ENCODE measurements at places on chromosomes 16 and 17.

- DNase-seq, result no peak
Observed at GRCh38 chr17:1918346-1919162, 88.7 kb downstream of the RPA1 start.

DNA sequence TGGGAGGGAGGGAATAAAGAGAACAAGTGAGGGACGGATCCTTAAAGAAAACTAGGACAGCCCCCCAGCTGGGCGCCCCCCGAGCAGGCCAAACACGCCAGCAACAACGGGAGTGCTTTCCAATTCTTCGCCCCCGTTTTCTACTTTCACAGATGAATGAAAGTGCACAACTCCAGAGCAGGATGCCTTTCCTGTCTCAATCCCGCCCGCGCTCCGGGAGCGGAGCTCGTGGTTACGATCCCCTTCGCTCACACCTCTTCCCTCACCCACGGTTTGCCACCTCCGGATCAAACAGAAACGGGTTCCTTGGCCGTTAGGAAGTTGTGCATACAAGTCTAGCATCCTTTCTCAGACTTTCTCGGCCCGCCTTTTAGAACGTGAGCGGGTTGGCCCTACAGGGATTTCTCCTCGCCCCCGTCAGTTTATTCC, 680 bp downstream of the SKA2 start:
- DNase-seq, result peak; percentile 86

GRCh38 chr17:65559804-65560627, 1.4 kb downstream of the AXIN2 start:
- peak; percentile 82 for DNase-seq

DNA sequence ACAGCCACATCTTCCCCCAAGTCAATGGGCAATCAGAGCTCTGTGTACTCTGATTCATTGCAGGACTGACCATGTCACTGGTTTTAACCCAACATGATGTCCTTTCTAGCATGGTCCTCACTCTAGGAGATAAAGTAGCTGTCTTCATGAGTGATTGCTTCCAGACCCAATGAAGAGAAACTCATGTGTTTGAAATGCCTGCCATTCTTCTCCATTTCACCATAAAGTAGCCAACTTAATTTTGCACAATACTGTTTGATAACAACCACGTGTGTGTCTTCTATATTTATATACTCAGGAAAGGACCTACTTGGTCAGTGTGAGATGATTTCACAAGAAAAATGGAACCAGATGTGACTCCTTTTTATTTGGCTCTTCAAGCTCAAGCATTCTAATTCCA, 172.5 kb downstream of the AXIN2 start:
- no peak for DNase-seq

DNA sequence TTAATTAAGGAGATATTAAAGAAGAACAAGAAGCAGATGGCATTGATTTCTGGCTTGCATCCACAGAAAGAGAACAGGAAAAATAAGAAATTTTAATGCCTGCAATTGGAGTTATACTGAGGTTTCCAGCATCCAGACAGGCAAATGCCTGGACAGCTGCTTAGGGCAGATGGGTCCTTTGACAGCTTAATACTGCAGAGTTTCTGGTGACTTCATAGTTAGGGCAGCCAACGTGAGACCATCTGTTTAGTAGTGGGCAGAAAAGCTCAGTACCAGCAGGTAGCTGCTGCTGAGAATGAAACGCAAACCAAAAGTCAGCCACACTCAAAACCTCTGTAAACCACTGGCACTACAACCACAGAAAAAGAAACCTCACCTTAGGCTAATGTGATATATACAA, 109.8 kb downstream of the CDK5R1 start:
- DNase-seq, result peak; percentile 90

- DNase-seq, result peak; percentile 83
Observed at GRCh38 chr17:3976675-3977171, 12.5 kb upstream of the ATP2A3 start.

GRCh38 chr16:24214992-24215391, 41.1 kb upstream of the CACNG3 start:
- DNase-seq, result no peak

- DNase-seq, result no peak
Observed at GRCh38 chr16:75443298-75443697, 10.0 kb upstream of the CFDP1 start.

GRCh38 chr16:82630688-82631087, 3.9 kb downstream of the CDH13 start:
- peak; percentile 7 for DNase-seq

- no peak for DNase-seq
Observed at GRCh38 chr16:10655415-10655977, 39.2 kb downstream of the TEKT5 start.

- no peak for DNase-seq
Observed at GRCh38 chr17:61017317-61018006, 339.8 kb downstream of the BCAS3 start.

- no peak for DNase-seq
Observed at GRCh38 chr17:56291226-56291805, 138.0 kb downstream of the ANKFN1 start.

DNA sequence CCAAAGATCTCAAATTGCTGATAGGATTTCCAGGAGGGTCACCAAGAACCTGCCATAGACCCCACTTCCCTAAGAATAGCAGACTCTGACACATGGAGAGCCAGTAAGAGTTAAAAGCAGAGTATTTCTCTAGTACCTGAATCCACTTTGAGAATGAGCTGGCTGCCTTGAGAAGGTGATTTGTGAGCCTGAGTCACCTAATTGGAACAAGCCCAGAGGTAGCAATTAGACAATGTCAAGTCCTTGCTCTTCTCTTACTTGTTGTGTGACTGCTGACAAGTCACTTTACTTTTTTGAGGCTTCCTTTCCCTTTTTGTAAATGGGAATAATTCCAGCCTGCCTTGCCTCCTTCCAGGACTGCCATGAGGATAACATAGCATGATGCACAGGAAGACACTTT, 76.1 kb upstream of the ASIC2 start:
- DNase-seq, result no peak

- DNase-seq, result peak; percentile 28
Observed at GRCh38 chr16:2520784-2521531, 787 bp downstream of the AMDHD2 start.

- peak; percentile 83 for DNase-seq
Observed at GRCh38 chr17:79306424-79307318, 232.0 kb downstream of the ENGASE start.

DNA sequence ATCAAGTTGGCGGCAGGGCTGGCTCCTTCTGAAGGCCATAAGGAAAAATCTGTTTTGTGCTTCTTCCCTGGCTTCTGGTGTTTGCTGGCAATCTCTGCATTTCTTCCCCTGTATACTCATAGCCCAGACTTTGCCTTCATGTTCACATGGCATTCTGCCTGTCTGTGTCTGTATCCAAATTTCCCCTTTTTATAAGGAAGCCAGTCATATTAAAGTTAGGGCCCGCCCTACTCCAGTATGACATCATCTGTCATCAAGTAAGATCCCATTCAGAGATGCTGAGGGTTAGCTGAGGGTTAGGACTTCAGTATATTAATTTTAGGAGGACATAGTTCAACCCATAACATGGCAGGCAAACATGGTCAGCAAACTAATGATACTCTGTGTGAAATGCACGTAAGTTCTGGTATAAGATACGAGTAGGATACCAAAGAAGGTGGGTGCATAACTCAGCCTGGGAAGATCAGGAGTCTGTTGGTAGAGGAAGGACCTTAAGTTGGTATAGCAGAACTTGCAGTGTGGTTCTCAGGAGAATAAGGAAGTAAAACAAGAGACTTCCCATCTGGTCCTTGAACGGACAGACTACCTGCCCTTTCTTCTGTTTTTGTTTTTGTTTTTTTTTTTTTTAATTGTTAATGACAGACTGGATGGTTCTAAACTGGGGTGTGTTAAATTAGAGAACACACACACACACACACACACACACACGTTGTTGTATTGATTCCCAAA, 13.9 kb downstream of the MAP2K6 start:
- no peak for DNase-seq

GRCh38 chr17:20172376-20172775, 163.2 kb downstream of the SPECC1 start:
- no peak for DNase-seq

- DNase-seq, result peak; percentile 50
Observed at GRCh38 chr17:38617074-38617860, 11.5 kb upstream of the SRCIN1 start.

- DNase-seq, result no peak
Observed at GRCh38 chr16:11389631-11390565, 44.6 kb downstream of the RMI2 start.

DNA sequence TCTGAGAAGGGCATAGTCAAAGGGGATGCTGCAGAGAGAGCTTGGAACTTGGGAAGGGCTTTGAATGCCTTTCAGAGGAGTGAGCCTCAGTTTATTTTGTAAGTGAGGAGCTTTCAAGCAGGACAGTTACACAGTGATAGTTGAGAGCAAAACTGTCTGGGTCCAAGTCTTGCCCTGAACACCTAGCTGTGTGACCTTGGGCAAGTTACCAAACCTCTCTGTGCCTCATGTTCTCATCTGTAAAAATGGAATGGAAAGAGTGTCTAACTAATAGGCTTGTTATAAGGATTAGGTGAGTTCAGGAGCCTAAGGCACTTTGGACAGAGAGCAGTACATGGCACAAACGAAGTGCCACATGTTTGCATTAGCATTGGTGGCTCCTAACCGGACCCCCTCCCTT, 27.0 kb upstream of the TAC4 start:
- DNase-seq, result no peak

GRCh38 chr16:17379121-17379571, 91.6 kb downstream of the XYLT1 start:
- no peak for DNase-seq

DNA sequence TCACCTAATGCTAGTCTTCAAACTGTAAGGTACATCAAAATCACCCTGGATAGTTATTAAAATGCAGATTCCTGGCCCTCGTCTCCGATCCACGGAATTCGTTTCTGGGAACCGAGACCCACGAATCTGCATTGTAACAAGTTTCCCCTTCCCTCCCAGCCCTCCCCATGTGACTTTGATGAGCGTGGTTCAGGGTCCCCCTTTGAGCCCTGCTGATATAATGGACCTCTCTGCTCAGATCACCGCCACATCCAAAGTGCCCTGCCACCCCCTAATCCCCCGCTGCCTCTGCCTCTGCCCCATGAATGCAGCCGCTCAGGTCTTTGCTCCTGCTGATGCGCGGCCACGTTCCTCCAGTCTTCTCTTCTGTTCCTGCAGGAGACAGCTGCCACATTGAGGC, 283.1 kb downstream of the SNX29 start:
- DNase-seq, result no peak

DNA sequence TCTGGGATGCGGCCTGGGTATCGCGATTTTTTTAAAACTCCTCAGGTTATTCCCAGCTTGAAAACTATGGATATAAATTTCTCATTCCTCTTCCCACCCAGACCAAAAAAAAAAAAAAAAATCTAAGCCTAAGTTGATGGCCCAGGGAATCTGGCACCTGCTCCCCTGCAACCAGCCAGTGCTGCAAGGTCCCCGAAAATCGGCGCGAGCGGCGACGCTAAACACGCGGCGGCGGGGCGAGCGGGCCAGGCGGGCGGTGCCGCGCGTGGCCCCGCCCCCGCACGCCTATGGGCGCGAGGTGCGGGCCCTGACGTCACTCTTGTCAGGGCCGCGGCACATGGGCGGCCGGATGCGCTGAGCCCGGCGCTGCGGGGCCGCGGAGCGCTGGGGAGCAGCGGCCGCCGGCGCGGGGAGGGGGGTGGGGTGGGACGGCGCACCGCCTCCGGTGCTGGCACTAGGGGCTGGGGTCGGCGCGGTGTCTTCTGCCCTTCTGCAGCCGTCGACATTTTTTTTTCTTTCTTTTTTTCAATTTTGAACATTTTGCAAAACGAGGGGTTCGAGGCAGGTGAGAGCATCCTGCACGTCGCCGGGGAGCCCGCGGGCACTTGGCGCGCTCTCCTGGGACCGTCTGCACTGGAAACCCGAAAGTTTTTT, at the start of gene HLF:
TSS of gene HLF (plus strand) at position 316 of the 654 bp plus-strand sequence. CDS start 525 bp downstream, outside the sequence.
- DNase-seq, result peak; percentile 95

DNA sequence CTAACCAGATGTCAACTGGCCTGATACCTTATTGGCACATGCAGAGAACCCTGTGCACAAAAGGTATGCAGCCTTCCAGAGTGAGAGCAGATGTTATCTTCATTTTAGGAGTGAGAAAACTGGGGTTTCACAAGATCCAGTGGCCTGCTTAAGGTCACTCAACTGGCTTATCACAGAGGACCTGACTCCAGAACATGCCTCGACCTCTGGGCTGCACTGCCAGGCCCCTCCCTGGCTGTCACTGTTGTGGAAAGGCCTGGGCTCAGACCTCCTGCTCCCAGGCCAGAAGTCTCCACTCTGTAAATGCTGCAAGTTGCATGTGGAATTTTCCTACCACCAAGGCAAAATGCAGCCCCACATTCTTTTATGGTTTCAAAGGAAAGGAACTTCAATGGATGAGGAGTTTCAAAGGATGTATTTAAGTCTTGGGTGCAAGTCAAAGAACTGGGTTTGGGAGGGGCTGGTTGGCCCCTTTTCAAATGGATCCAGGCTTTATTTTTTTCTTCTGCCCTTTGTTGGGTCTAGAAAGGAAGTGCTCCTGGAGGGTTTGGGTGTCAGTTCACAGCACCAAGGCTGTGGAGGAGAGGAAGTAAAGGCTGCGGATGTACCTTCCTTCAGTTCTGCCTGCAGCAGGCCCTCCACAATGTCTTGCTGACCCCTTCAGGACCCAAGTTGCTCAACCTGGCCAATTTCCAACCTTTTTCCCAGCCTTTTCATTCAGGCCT, 30.4 kb upstream of the SMPD3 start:
- no peak for DNase-seq

DNA sequence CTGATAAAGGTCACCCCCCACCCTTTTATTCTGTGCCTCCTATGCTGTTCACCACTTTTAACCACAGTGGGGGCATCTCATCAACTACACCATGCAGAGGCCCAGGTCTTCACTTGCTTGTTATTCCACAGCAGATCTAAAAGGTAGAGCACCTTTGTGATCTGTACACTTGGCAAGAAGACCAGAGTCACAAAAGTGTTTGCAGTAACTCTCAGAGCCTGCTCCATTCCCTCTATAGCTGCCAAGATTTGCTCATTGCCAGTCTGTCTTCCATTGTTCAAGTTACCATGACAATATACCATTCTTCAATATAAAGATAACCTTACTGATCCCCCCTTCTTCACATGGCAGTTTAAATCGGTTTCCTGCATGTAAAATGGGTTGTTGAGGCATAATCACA, 180.0 kb downstream of the TOX3 start:
- DNase-seq, result no peak

GRCh38 chr17:73696251-73696650, 52.0 kb upstream of the SDK2 start:
- DNase-seq, result no peak

GRCh38 chr16:30054451-30054850, 11.1 kb upstream of the ALDOA start:
- peak; percentile 29 for DNase-seq

- no peak for DNase-seq
Observed at GRCh38 chr17:8695241-8695640, 49.4 kb downstream of the CCDC42 start.

GRCh38 chr17:51004249-51004648, 116.4 kb downstream of the SPAG9 start:
- DNase-seq, result no peak

GRCh38 chr17:30309591-30309990, 17.8 kb upstream of the BLMH start:
- DNase-seq, result no peak

GRCh38 chr17:43018008-43018853, 4.0 kb downstream of the VAT1 start:
- DNase-seq, result peak; percentile 54

- no peak for DNase-seq
Observed at GRCh38 chr16:66878067-66878466, 2.2 kb upstream of the PDP2 start.
